Panc1 (cell line): ENCODE measurements at places on chromosomes 3 and 15. TPM values are rescaled to one million over a fixed set of nuclear protein-coding genes. Genes with fewer than 3 reads are reported as not detected.

The BLM gene
- 23.9 TPM for total RNA-seq

The NOX5 gene
- total RNA-seq, result 0.26 TPM

The TTBK2 gene
- 17.2 TPM for total RNA-seq

The SPINK8 gene
- total RNA-seq, result not detected

The GOLGA6D gene
- not detected for total RNA-seq

The GOLGA8H gene
- 1.5 TPM for total RNA-seq

The RFC4 gene
- total RNA-seq, result 70.7 TPM

The SSUH2 gene
- not detected for total RNA-seq

The C2CD4A gene
- 0.15 TPM for total RNA-seq

The ITGA11 gene
- total RNA-seq, result 0.28 TPM

The CFAP20DC gene
- total RNA-seq, result 4.0 TPM

The CALML4 gene
- 5.4 TPM for total RNA-seq

The CCR3 gene
- not detected for total RNA-seq

The CYP1A2 gene
- total RNA-seq, result not detected

The CELF6 gene
- total RNA-seq, result not detected

The TNK2 gene
- 72.3 TPM for total RNA-seq

The FBXL22 gene
- 0.54 TPM for total RNA-seq

The PLA2G4E gene
- total RNA-seq, result not detected

The SNRPN gene
- 75.1 TPM for total RNA-seq

The ZIC4 gene
- not detected for total RNA-seq

The AP3B2 gene
- total RNA-seq, result 0.95 TPM

The OCA2 gene
- total RNA-seq, result 0.13 TPM

The SLC22A13 gene
- 0.33 TPM for total RNA-seq

The MNS1 gene
- 3.8 TPM for total RNA-seq

The ATP8B4 gene
- not detected for total RNA-seq

The FOXB1 gene
- 0.64 TPM for total RNA-seq

The VPS39 gene
- total RNA-seq, result 55.2 TPM

The TM4SF4 gene
- 0.46 TPM for total RNA-seq

The ZMAT3 gene
- 14.6 TPM for total RNA-seq

The SAMD7 gene
- total RNA-seq, result not detected

The CACNA2D3 gene
- 0.41 TPM for total RNA-seq

The FES gene
- 0.64 TPM for total RNA-seq

The FOXL2NB gene
- total RNA-seq, result 11.4 TPM

The SLC9C1 gene
- not detected for total RNA-seq

The PLA2G4D gene
- not detected for total RNA-seq

The ASTE1 gene
- total RNA-seq, result 7.4 TPM

The PROS1 gene
- 16.8 TPM for total RNA-seq

The TMEM207 gene
- not detected for total RNA-seq

The CCR2 gene
- total RNA-seq, result not detected

The RTP1 gene
- not detected for total RNA-seq
